ENCODE measurements at places on chromosomes 2 and 18. TPM values are rescaled to one million over a fixed set of nuclear protein-coding genes. Genes with fewer than 3 reads are reported as not detected.

- DNase-seq, result no peak
These were observed 38.3 kb upstream of the LAMA1 start for GRCh38 chr18:7155887-7156286.

DNA sequence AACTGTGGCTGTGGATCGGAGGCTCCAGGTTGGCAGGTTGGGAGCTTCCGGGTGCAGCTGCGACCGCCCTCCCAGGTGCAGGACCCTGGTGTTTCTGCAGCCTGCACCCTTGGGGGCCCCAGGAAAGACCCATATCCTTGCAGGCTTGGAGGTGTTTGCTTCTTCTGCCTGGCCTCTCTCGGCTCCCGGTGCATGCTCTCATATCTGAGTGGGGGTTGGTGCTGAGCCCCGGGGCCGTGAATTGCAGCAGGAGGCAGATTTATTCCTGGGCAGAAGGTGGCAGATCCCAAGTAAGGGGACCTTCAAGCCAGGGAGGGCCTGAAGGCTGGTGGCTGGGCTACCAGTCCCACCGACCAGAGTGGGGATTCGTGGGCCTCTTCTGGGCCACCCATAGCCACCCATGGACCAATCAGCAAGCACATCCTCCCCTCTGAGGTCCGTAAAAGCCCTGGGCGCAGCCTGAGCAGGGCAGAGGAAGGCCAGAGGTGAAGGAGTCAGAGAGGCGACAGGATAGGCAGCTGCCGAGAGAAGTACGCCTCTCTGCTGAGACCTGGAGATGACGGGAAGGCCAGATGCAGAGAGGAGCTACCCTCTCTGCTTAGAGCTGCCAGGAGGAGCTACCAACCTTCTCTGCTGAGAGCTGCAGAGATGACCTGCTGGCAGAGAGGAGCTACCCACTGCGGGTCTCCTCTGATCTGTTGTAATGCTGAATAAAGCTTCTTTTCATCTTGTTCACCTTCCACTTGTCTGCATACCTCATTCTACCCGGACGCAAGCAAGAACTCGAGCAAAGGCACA lies 1279.0 kb upstream of the LRRTM1 start:
- no peak for DNase-seq

DNA sequence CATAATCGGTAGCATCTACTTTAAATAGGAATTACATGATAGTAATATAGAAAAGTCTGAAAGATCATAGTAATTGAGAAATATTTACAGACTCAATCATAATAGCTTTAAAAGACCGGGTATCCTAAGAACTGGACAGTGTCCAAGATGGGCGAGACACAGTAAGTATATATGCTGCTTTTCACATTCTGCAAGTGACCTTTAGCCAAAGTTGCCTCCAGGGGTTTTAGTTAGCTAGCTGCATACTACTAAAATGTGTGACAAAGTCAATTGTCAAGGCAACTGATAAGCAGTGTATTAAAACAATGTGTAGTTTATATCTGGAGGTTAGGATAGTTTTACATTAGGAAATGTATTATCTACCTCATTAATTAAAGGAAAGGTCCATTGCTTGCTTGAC lies 24.6 kb downstream of the CD302 start:
- no peak for DNase-seq

CPO gene
- not detected for total RNA-seq

CHRND gene
- not detected for total RNA-seq
